Activated T-cell treated with anti-CD3 and anti-CD28 coated beads, Interleukin-2, amount 50 U/mL, for 4 hours (primary cell): ENCODE measurements at places on chromosomes 4 and X. TPM values are rescaled to one million over a fixed set of nuclear protein-coding genes. Genes with fewer than 3 reads are reported as not detected.

NPY2R gene
- not detected for total RNA-seq

SSX4B gene
- not detected for total RNA-seq

MCF2 gene
- 0.13 TPM for total RNA-seq

GPR143 gene
- total RNA-seq, result not detected

UCP1 gene
- not detected for total RNA-seq

FAM149A gene
- total RNA-seq, result 1.2 TPM

- DNase-seq, result peak; percentile 4
These were observed 9.9 kb downstream of the MXD4 start for GRCh38 chr4:2251795-2252529.

DNA sequence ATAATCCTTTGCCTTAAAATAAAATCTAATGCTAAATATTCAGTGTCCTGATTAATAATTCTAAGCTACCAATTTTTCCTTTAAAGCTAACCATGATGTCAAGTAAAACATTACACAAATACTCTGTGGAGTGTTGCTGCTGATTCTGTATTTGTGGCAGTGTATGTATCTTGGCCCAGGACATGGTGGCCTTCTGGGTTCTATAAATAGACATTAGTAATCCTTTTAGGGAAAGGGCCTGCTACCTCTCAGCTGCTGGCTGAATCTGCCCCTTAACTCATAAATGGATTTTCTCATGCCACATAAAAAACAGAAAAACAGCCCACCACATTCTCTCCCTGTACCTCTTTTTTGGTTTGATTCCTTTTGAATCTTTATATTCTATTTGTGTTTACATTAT lies 1.2 kb upstream of the XK start:
- no peak for DNase-seq

DNA sequence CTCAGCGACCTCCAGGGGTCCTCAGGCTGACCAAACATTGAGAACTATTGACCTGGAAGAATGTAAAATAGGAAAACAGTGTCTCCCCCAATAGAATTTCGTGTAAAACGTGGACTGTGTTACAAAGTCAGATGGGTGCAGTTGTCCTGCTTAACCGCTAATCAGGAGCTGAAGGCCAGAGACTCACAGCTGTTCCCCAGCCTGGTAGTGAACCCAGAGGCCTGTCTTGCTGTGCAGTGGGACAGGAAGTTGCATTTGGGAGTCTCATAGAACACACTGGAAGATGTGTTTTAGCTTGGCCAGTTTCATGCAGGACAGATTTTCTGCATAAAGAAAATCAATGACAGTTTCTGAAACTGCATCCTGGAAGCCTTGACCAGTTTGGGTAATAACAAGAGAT lies 151.5 kb downstream of the PTTG2 start:
- no peak for DNase-seq

DNA sequence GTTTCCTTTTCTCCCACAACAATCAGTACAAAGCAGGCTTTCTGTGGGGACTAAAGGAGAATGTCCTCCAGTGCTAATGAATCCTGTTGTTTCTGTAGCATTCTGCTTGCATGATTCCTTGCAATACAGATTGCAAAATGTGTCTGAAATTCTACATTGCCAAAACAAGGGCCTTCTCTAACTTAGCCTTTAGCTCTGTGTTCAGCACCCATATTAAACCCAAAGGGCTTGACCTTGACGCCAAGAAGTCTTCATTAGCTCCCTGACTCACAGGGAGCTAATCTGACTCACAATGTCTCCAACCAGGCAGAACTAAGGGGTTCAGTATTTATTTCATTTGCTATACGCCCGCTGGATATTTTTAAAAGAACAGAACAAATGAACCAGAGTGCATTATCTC lies 241.4 kb upstream of the CLNK start:
- no peak for DNase-seq

DNA sequence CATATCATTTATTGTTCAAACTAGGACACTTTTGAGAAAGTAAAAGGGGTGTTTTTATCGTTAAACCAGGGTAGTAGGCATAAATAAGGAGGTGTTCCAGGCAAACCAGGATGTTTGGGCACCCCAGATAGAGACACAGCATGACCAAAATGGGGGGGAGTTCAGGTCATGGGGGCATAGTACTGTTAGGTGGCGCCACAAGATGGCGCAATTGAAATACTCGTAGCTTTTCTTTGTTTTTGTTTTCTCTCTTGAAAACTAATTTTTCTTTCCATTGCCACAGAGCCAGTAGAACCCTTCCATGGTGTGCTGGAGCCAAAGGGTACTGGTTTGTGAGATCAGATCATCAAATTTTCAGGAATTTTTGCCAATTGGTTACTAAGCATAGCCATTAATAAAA lies 283.4 kb downstream of the BCOR start:
- peak; percentile 40 for DNase-seq

DNA sequence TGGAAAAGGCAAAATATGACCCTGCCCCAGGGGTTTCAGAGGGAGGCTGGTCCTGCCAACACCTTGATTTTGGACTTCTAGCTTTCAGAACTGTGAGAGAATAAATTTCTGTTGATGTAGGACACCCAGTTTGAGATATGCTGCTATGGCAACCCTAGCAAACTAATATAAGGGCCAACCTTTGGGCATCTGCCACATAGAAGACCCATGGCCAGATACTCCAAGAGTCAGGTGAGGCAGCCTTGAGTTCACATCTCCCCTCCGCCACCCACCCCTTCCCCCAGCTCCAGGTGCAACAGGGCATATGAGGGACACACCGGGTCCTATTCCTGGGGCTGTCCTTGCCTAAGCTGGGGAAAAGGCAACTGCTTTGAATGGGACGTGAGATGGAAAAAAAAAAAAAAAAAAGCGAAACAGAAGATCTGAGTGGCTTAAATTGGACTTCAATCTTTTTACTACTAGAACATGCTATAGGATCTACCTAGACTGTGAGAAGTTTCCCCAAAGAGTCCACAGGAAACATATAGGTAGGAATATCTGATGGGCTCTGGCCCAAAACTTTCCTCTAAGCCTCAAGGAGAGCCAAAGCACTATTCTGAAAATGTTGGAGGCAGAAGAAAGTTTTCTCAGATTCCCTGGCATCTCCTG lies 56.5 kb upstream of the PROM1 start:
- DNase-seq, result no peak

- no peak for DNase-seq
These were observed 556.4 kb upstream of the CPEB2 start for GRCh38 chr4:14445882-14446281.
